Coronary artery (tissue), 2 donors: ENCODE measurements at places on chromosomes 1 and 21.

- DNase-seq, result no peak
Observed at GRCh38 chr1:31757204-31757679, 6.9 kb downstream of the ADGRB2 start.

DNA sequence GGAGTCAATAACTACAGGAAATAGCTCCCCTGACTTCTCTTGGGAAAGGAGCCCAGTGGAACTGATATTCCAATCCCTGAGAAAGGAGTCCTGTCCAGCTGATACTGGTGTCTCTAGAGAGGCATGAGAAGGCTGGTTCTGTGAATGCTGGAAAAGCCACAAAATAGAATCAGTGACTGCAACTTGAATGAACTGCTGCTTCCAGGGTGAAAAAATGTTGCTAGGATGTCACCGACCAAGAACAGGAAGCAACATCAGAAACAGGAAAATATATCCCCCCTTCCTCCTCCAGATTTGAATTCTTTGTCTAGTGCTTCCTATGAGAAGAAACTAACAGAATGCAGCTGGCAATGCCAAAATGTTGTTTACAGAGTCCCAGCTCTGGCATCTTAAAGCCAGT, 269.3 kb upstream of the LYPLAL1 start:
- DNase-seq, result no peak

DNA sequence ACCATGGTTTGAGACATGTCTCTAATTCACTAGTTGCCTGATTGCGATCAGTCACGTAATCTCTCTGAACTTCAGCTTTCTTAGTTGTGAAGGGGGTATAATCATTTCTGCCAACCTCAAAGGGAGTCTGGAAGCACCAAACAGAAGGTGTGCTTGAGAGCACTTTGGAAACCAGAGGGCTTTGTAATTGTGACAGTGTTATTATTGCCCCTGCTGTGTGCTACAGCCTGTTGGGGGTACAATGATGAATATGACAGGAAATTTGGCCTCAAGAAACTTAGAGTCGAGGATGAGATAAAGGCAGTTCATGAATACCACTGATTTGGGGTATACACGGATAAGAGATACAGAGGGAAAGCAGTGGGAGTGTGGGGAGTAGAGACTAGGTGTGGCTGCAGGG, 150.2 kb upstream of the CD34 start:
- no peak for DNase-seq

GRCh38 chr1:164577291-164577690, 18.3 kb downstream of the PBX1 start:
- no peak for DNase-seq

- no peak for DNase-seq
Observed at GRCh38 chr1:164759979-164760469, 201.0 kb downstream of the PBX1 start.

- DNase-seq, result no peak
Observed at GRCh38 chr1:11920239-11920903, 5.9 kb downstream of the KIAA2013 start.

DNA sequence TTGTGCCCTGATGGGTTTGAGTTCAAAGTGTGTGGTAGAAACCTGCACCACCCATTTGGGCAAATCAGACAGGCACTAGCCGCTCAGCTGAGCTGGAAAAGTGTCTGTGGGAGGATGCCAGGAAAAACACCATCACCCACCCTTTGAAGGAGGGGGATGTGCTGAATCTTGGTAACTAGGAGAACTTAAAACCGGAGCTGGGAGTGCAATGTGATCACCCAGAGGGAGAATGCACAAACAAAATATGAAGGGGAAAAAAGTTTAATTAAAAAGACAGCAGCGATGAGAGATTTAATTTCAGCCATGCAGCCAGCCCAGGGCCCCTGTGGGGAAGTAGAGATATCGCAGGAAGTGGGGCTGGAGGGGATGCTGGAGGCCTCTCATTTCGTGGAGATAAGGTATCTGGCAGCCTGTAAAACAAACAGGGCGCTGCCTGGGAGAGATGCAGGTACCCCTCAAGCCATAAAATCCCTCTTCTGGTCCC, 86.8 kb upstream of the BCAR3 start:
- DNase-seq, result no peak

- no peak for DNase-seq
Observed at GRCh38 chr21:29658177-29658933, 281.4 kb downstream of the GRIK1 start.

- peak; percentile 79 for DNase-seq
Observed at GRCh38 chr1:94863919-94864318, 43.8 kb downstream of the SLC44A3 start.

DNA sequence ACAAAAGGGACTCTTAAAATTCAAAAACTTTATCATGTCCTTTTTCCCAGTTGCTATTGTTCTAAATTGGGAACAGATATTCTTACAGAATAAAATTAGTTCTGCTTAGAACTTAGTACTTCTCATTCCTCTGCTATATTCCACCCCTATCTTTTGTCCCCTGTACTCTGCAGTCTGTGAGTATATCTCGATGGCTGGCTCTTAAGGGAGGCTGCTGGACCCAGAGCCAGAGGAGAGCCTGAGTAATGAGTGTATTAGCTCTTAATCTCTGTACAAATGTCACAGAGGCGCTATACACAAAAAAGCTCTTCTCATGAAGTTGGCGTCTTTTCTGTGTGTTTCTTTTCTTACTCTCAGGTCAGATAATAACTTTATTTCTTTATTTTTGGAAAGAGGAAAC, 423.4 kb downstream of the ZP4 start:
- no peak for DNase-seq

- no peak for DNase-seq
Observed at GRCh38 chr1:101451888-101452287, 215.1 kb downstream of the S1PR1 start.

- DNase-seq, result no peak
Observed at GRCh38 chr1:119689511-119689910, 22.2 kb upstream of the PHGDH start.

DNA sequence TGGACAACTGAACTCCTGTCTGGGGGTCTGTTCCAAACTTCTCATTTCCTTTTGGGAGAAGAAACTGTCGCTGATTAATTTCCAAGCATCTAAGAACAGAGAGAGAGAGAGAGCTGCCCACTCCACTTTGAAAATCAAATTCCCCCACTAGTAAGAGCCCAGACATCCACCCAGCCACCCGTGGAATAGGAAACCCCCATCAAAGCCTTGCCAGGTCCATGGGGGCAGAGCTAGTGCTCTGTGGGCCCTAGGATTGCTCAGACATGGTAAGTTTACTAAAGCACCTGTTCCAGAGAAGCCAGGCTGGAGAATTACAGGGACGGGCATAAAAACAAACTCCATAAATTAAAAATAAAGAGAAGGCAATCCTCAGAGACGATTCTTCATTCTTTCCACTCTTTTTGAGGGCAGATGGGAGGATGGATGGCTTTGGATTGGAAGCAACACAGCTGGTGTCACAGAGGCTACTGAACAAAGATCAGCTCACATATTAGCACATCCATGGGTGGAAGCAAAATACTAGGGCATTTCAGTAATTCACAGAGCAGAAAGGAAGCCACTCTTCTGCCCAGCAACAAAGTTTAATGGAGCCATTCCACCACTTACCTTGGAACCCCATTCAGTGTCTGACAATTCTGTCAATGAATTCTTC, 103.9 kb downstream of the COLGALT2 start:
- no peak for DNase-seq

DNA sequence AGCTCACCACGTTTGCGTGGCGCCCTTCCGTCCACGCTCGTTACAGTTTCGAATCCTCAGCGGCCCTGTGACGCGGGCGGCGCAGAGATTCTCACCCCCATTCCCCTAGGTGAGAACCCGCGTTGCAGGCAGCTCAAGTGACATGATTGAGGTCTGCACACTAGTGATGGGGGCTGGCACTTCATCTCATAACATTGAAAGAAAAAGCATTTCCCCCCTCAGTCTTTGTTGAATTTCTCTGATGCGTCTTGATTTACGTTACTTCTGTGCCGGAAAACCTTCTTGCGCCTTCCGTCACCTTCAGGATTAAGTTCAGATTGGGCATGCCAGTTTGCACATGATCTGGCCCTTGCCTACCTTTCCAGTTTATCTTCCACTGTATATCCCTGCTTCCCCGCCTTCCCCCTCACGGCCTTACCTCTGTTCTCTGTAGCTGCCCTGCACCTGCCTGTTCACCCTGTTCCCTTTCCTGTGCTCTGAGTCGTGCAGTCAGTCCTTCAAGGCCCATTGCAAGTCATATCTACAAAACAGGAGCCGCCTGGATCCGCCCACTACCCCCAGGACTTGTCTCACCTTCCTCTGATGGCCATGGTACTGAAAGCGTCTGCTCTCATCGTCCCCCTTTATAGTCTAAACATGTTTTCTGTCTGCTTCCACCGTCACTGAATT, 1.1 kb downstream of the CTPS1 start:
- no peak for DNase-seq

GRCh38 chr21:40706806-40707655, 139.9 kb downstream of the DSCAM start:
- no peak for DNase-seq

DNA sequence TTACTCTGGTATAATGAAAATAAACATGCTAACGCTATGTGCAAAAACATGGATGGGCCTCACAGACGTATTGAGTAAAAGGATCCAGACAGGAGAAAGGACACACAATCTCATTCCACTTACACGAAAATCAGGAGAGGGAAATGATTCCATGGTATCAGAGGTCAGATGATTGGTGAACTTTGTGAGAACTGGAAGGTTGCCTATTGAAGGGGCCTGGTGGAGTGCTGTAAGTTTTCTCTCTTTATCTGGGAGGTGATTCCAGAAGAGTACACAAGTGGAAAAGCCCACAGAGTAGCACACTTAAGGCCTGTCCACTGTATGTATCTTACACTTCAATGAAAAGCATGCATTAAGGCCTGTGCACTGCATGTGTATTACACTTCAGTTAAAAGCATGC, 9.6 kb downstream of the GSTM2 start:
- no peak for DNase-seq

DNA sequence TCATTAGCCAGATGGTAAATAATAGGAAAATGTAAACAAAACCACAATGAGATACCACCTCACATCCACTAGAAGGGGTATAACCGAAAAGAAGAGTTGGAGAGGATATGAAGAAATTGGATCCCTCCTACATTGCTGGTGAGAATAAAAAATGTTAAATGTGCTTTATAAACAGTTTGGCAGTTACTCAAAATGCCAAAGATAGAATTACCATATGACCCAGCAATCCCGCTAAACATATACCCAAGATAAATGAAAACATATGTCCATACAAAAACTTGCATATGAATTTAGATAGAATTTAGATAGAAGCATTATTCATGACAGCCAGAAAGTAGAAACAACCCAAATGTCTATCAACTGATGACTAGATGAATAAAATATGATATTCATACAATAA, 4.4 kb upstream of the FMO2 start:
- no peak for DNase-seq

- DNase-seq, result no peak
Observed at GRCh38 chr1:154386643-154387352, 18.3 kb upstream of the IL6R start.

GRCh38 chr21:38312822-38313221, 56.0 kb downstream of the KCNJ15 start:
- DNase-seq, result peak; percentile 45

GRCh38 chr1:83787246-83787998, 211.5 kb downstream of the TTLL7 start:
- no peak for DNase-seq

DNA sequence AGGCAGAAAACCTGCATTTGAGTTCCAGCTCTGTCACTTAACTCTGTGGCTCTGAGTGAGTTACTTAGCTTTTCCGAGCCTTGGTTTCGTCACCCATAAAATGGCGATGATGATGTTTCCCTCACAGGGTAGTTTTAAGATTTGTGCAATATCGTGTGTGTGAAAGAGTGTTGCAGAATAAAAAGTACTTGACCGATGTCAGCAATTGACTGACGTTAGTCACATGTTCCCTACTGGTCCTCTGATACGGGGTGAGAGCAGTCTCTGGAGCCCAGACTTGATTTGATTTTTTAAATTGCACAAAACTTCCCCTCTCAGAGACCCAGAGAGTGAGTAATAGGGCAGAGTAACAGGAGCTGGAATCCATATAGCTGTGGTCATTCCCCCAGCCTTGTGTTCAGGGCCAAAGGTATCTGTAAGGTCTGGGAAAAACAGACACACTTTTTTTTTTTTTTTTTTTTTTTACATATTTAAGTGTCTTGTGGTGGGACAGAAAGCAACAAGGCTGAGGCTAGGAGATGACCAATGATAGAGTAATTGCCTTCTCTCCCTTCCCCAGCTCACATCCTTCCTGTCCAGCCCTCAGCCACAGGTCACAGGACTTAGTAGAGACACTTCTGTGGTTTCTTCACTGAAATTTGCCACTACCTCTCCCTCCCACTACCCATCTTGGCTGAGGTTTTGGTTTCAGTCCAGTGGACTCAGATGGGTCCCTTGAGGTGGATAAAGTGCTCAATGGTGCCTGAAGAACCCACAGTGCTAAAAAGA, 2.0 kb downstream of the FCER1G start:
- DNase-seq, result no peak

- no peak for DNase-seq
Observed at GRCh38 chr1:80059940-80060339, 1053.4 kb upstream of the ADGRL4 start.

DNA sequence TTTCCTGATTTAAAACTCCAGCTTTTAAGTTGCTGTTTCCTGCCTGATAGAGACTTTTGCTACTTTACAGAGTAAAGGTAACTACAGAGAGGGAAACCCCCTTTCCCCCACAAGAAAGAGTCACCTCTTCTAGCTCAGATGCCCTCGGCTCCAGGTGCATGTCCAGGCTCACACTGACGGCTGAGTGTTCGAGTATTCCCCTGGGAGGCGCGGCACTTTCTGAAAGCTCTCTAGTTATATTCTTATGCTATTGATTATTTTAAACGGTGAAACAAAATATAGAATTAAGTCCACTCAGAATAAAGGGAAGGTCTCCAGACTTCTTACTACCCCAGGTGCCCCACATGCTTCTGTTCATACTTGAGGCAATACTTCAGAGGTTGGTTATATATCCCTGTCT, 160.3 kb upstream of the FMN2 start:
- no peak for DNase-seq
